Activated T-cell treated with anti-CD3 and anti-CD28 coated beads, Interleukin-2, amount 50 U/mL, for 4 hours (primary cell): ENCODE measurements at places on chromosomes 12 and 14. TPM values are rescaled to one million over a fixed set of nuclear protein-coding genes. Genes with fewer than 3 reads are reported as not detected.

- no peak for DNase-seq
These were observed 30.8 kb downstream of the COA8 start for GRCh38 chr14:103593577-103593976.

DNA sequence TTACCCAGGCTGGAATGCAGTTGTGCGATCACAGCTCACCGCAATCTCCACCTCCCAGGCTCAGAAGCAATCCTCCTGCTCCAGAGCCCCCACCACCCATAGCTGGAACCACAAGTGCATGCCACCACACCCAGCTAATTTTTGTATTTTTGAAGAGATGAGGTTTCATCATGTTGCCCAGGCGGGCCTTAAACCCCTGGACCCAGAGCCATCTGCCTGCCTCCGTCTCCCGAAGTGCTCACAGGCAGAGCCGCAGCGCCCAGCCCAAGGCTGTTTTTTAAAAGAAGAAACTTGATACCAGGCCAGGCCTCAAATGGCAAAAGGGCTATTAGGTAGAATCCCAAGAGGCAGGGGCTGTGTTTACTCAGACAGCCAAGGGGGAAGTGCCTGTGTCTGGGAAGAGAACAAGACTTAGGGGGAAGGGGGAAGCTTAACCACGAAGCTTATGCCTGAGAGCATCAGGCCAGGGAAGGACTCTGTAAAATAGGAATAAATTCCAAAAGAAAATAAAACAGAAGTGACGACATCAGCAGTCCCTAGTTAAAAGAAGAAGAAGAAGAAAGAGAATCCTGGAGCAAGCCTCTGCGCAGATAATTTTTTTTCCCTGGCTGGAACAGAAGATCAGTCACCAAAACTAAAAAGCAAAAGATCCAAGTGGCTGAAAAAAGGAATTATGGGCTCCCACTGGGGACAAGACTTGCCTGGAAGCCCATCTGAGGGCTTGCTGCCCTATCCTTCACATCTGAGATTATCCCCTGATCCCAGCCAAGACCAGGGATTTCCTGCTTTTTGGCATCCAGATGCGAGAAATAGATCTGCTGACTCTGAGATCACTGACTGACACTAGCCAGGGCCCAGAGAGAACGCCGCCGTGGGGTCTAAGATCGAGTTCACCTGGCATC is 170.5 kb downstream of the NDUFA12 start:
- DNase-seq, result no peak

DNA sequence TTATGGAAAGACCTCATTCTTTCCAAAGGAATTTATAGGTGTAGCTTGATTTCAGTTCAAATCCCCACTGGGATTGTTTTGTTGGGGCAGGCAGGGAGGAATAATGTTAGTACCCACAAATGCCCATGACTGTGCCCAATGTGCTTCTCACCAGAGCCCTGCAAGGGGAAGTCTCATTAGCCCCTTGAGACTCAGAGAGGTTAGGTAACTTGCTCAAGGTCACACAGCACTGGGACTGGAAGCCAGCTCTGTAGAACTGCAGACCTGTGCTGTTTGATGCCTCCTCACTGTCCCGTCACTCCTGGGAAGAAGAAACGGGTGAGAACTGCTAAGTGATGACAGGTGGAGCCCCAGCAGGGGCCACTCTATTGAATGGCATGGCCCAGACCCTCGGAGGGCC is 8.9 kb downstream of the ANKRD9 start:
- DNase-seq, result no peak

- no peak for DNase-seq
These were observed 52.4 kb downstream of the PAPLN start for GRCh38 chr14:73289729-73290128.

- DNase-seq, result no peak
These were observed 211.1 kb downstream of the GLT1D1 start for GRCh38 chr12:129064209-129064855.

- DNase-seq, result no peak
These were observed 255.1 kb upstream of the TMPO start for GRCh38 chr12:98260276-98260675.

- DNase-seq, result no peak
These were observed 146.4 kb upstream of the ARID2 start for GRCh38 chr12:45582986-45583659.

DNA sequence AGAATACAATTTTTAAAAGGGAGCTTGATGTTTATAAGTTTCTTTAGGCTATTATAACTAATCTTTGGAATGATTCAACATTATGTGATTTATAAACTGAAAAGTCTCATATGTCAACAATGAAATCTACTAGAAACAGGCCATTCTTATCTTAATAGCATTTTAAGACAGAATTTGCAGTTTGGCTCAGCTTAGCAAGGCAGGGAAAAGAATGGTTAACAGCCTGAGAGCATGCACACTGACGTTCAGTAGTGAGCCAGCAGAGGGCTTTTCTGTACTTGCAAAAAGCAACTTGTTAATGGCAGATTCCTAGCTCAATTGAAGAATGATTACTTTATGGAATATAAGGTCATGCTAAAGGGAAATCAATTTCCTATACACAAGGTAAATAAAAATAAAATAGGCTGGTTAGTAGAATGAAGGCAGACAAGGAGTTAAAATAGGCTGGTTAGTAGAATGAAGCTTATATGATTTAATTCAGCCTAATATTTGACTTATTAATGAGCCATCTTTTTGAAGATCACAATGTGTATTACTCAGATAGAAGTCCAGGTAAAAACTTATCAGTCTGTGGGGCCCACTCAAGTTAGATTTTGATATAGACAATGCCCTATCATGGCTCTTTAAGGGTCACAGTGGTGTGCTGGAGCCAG is 95.9 kb downstream of the OTOGL start:
- DNase-seq, result no peak

GRCh38 chr12:107955966-107956643 is 173.0 kb upstream of the WSCD2 start:
- DNase-seq, result no peak

- no peak for DNase-seq
These were observed 363.2 kb upstream of the DDHD1 start for GRCh38 chr14:53516261-53516774.

DNA sequence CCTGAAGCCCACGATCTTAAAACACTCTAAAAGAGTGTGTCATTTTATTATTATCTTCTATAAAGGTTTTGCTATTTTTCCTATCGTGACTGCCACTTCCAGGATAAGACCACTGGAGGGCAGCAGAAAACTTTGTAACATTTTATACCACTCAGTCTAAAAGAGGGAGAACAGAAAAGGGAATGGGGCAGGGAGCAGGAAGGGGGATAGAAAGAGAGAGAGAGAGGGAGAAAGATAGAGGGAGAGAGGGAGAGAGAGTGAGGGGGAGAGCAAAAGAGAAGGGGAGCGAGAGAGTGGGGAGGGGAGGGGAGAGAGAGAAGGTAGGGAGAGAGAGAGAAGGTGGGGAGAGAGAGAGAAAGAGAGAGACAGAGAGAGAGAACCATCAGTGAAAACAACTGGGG is 2.0 kb upstream of the ART4 start:
- peak; percentile 33 for DNase-seq

DNA sequence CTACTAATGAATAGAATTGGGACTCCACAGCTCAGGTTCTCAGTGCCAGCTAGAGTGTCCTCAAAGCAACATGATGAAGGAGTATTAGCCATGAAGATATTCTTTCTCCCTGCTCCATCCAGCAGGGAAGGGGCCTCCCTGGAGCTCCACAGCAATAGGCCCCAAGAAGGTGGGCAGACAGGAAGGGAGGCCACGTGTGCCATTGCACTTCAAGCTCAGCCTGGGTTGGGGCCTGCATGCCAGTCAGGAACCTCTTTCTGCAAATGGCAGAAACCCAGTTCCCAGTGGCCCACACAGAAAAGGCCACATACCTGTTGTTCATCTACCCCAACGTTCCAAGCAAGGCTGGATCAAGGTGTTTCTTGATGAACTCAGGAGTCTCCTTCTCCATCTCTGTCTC is 357.5 kb upstream of the SFSWAP start:
- no peak for DNase-seq

DNA sequence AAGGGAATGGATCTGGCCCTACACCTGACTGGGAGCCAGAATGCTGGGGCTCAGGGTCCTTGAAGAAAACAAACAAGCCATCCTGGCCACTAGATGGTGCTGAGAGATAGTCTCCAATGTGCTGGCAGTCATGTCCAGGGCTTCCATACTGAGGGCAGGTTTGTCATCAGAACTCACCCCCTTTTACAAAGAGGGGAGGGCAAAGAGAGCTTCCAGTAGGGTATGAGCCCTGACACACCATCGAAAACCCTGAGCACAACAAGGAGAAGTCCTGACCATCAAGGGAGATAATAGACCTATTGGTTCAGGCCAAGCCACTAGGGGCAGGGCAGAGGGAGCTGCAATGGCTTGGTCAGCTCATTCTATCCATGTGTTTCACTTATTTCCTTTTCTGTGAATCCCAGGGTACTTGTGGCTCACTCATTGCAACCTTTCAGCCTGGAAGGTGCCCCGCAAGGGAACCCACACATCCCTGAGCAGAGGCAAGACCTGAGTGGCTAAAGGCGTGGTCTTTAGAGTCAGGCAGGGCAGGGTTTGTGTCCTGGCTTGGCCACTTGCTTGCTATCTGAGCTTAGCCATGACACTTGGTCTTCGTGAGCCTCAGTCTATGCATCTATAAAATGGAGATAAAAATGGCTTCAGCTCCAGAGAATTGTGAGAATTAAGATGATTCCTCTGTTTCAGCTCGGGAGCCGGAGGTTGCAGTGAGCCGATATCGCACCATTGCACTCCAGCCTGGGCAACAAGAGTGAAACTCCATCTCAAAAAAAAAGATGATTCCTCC is 6.2 kb upstream of the PLEKHH1 start:
- peak; percentile 30 for DNase-seq

GRCh38 chr12:10553148-10553547 is 47.5 kb downstream of the EIF2S3B start:
- no peak for DNase-seq

- no peak for DNase-seq
These were observed 11.6 kb downstream of the SIX1 start for GRCh38 chr14:60637479-60638315.

- peak; percentile 73 for DNase-seq
These were observed at the start of gene ANKRD52 for GRCh38 chr12:56258068-56258819. ANKRD52 (minus strand) TSS chr12:56258384; CDS start chr12:56258269, 115 bp downstream.

DNA sequence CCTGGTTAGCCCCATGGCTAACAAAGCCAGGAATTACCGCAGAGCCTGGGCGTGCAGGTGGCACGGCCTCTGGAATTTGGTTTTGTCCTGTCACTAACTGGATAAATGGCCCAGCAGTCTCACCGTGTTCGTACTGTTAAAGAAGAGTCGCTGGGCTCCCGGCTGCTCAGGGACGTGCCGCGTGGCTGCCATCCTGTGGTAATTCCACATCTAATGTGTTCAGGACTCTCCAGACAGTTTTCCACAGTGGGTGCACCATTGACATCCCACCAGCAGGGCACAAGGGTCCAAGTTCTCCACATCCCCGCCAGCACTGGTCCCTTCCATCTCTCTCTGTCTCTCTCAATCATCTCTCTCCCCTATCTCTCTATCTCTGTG is 19.6 kb downstream of the NOC4L start:
- no peak for DNase-seq

TIMM9 gene
- 82.7 TPM for total RNA-seq

FGD6 gene
- total RNA-seq, result 0.81 TPM

P2RX4 gene
- total RNA-seq, result 18.1 TPM

LPAR5 gene
- total RNA-seq, result 5.5 TPM

DDX54 gene
- total RNA-seq, result 232 TPM

CISTR gene
- not detected for total RNA-seq

SLC25A47 gene
- total RNA-seq, result not detected

CD69 gene
- 322 TPM for total RNA-seq

PDZRN4 gene
- total RNA-seq, result not detected
